ENCODE measurements at places on chromosomes 7 and 10. TPM values are rescaled to one million over a fixed set of nuclear protein-coding genes. Genes with fewer than 3 reads are reported as not detected.

The LRRD1 gene
- not detected for polyA plus RNA-seq

The CAV1 gene
- 187 TPM for polyA plus RNA-seq

The PYROXD2 gene
- 2.3 TPM for polyA plus RNA-seq

The LHFPL3 gene
- polyA plus RNA-seq, result not detected

The NPY4R2 gene
- polyA plus RNA-seq, result 0.07 TPM

The MSMB gene
- 62.7 TPM for polyA plus RNA-seq

The HPS1 gene
- polyA plus RNA-seq, result 61.6 TPM

The ZNF117 gene
- 12.2 TPM for polyA plus RNA-seq

The VPS37D gene
- 0.66 TPM for polyA plus RNA-seq

The EPO gene
- polyA plus RNA-seq, result 0.10 TPM

The ING3 gene
- polyA plus RNA-seq, result 8.6 TPM

The FAM241B gene
- 12.2 TPM for polyA plus RNA-seq

The FEZF1 gene
- polyA plus RNA-seq, result not detected

The TMEM176A gene
- 25.4 TPM for polyA plus RNA-seq

DNA sequence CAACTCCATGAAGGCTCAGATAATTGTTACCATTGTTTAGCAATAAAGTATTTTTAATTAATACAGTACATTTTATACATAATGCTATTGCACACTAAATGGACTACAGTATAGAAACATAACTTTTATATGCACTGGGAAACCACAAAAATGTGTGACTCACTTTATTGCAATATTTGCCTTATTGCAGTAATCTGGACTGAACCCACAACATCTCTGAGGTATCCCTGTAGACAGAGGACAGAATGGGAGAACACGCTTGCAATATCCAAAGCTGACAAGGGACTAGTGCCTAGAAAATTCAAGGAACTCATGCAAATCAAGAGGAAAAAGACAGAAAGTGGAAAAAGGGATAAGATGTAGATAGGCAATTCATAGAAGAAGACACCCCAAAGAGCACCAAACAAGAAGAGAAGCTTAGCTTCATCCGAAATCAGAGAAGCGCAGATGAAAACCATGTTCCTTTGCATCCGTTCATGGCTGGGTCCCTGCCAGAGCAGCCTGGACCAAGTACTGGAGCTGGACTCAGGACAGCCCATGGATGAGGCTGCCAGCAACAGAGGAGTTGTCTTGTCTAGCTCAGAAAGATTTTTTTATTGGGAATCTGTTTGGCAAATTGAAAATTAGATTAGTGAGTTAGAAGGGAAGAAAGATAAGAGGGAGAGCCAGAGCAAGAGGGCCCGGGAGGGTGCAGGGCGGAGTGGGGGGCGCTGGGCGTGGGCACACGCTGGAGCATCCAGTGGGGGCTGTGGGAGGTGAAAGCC is 16.0 kb upstream of the GALNTL5 start:
- no peaks in the 10 kb centered on the region for H3K4me1 ChIP-seq
- no peaks in the 10 kb centered on the region for H3K27me3 ChIP-seq
- no peak overlapping the region for H3K27ac ChIP-seq
- no peak for DNase-seq
- no peak overlapping the region for H3K4me3 ChIP-seq
- no peaks in the 10 kb centered on the region for H3K36me3 ChIP-seq

GRCh38 chr7:83109352-83109751 is 53.3 kb downstream of the PCLO start:
- H3K27ac ChIP-seq, result no peak overlapping the region
- no peaks in the 10 kb centered on the region for H3K36me3 ChIP-seq
- H3K4me1 ChIP-seq, result no peaks in the 10 kb centered on the region
- no peak for DNase-seq

- no peak overlapping the region for H3K4me3 ChIP-seq
- H3K27ac ChIP-seq, result no peak overlapping the region
- no peak for DNase-seq
- no peaks in the 10 kb centered on the region for H3K4me1 ChIP-seq
- H3K27me3 ChIP-seq, result no peaks in the 10 kb centered on the region
Observed at GRCh38 chr7:5502721-5503243, 79.1 kb upstream of the TNRC18 start.

- H3K27ac ChIP-seq, result peak overlapping the region; percentile 95
- H3K27me3 ChIP-seq, result no peaks in the 10 kb centered on the region
- DNase-seq, result no peak
- H3K36me3 ChIP-seq, result no peaks in the 10 kb centered on the region
- H3K4me3 ChIP-seq, result no peak overlapping the region
Observed at GRCh38 chr10:88243202-88243744, 339.8 kb downstream of the RNLS start.

GRCh38 chr7:44257618-44258422 is 57.0 kb downstream of the YKT6 start:
- H3K27me3 ChIP-seq, result no peaks in the 10 kb centered on the region
- peak overlapping the region; percentile 86 for H3K27ac ChIP-seq
- peak; percentile 87 for DNase-seq
- no peaks in the 10 kb centered on the region for H3K36me3 ChIP-seq

DNA sequence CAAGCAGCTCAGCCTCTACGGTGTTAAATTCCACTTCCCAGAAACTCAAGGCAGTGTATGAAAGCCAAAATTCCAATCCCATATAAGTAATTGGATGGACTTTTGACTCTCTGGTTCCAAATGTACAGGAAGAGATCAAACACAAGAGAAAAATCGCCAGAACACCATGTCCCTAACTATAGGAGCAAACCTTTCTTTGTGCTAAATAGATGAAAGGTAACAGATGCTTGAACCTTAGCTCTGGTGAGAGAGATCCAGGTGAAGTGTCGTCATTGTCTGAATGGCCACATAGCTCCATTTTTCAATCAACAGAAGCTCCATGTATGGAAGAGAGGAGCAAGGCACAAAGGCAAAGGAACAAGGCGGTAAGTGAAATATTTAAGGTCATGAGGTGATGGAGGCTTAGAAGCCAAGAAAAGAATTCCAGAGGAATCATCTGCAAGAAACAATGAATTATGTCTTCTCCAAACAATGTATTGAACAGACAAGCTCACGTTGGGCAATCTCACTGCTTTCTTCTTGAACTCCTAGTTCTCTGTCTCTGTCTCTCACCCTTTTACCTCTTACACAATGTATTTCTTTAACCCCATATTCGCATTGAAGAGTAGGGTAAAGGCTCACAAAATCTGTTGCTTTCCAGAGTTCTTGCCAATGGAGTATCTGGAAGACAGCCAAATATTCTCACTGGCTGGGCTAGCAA is 585.1 kb downstream of the GATA3 start:
- no peak overlapping the region for H3K27ac ChIP-seq
- H3K4me1 ChIP-seq, result peaks cover 8% of the 10 kb centered on the region
- H3K27me3 ChIP-seq, result no peaks in the 10 kb centered on the region
- peak; percentile 16 for DNase-seq
- no peak overlapping the region for H3K4me3 ChIP-seq

GRCh38 chr7:123863461-123863860 is 18.5 kb downstream of the HYAL4 start:
- H3K27ac ChIP-seq, result no peak overlapping the region
- DNase-seq, result no peak
- no peaks in the 10 kb centered on the region for H3K36me3 ChIP-seq
- no peaks in the 10 kb centered on the region for H3K4me1 ChIP-seq
- H3K4me3 ChIP-seq, result no peak overlapping the region
- no peaks in the 10 kb centered on the region for H3K27me3 ChIP-seq

GRCh38 chr7:2175514-2175913 is 57.2 kb downstream of the MAD1L1 start:
- H3K4me3 ChIP-seq, result no peak overlapping the region
- no peak overlapping the region for H3K27ac ChIP-seq
- peaks cover 12% of the 10 kb centered on the region for H3K4me1 ChIP-seq
- no peaks in the 10 kb centered on the region for H3K27me3 ChIP-seq

- H3K27ac ChIP-seq, result peak overlapping the region; percentile 81
- DNase-seq, result peak; percentile 52
- H3K4me1 ChIP-seq, result peaks cover 23% of the 10 kb centered on the region
- no peaks in the 10 kb centered on the region for H3K36me3 ChIP-seq
Observed at GRCh38 chr10:127919418-127920271, 12.7 kb downstream of the PTPRE start.

- no peak overlapping the region for H3K4me3 ChIP-seq
- H3K27ac ChIP-seq, result no peak overlapping the region
- H3K36me3 ChIP-seq, result no peaks in the 10 kb centered on the region
- no peaks in the 10 kb centered on the region for H3K27me3 ChIP-seq
- H3K4me1 ChIP-seq, result peaks cover under 1% of the 10 kb centered on the region
Observed at GRCh38 chr10:88036126-88036525, 172.7 kb downstream of the PTEN start.

- peak overlapping the region; percentile 88 for H3K4me3 ChIP-seq
- H3K36me3 ChIP-seq, result peaks cover 4% of the 10 kb centered on the region
- DNase-seq, result no peak
- H3K27ac ChIP-seq, result peak overlapping the region; percentile 87
Observed at GRCh38 chr10:99430116-99430450, 341 bp downstream of the GOT1 start.

- H3K27me3 ChIP-seq, result no peaks in the 10 kb centered on the region
- no peaks in the 10 kb centered on the region for H3K36me3 ChIP-seq
- no peak overlapping the region for H3K4me3 ChIP-seq
- no peak overlapping the region for H3K27ac ChIP-seq
- no peaks in the 10 kb centered on the region for H3K4me1 ChIP-seq
- no peak for DNase-seq
Observed at GRCh38 chr7:122827763-122828162, 58.5 kb downstream of the CADPS2 start.

GRCh38 chr7:75983471-75984129 is 10.8 kb downstream of the TMEM120A start:
- no peaks in the 10 kb centered on the region for H3K27me3 ChIP-seq
- H3K36me3 ChIP-seq, result peaks cover 15% of the 10 kb centered on the region
- no peak overlapping the region for H3K4me3 ChIP-seq
- H3K27ac ChIP-seq, result no peak overlapping the region
- H3K4me1 ChIP-seq, result no peaks in the 10 kb centered on the region

DNA sequence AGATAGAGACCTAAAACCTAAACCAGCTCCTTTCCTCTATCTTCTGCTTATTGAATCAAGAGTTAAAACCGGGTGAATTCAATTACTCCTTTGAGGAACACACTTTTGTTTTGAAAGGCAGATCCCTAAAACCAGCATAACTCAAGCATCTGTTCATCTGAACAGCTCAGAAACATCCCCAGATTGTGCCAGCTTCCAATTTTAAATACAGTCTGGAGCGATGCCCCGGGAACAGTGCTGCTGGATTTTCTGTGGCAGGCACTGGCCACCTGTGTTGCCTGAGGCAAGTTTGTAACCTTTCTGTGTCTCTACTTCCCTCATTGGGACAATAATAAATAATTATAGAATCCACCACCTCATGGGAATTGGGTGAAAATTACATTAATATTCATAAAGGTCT is 281.4 kb upstream of the NFE2L3 start:
- no peak for DNase-seq
- H3K4me1 ChIP-seq, result no peaks in the 10 kb centered on the region
- peaks cover 76% of the 10 kb centered on the region for H3K27me3 ChIP-seq
- no peak overlapping the region for H3K4me3 ChIP-seq
- no peaks in the 10 kb centered on the region for H3K36me3 ChIP-seq
- no peak overlapping the region for H3K27ac ChIP-seq

DNA sequence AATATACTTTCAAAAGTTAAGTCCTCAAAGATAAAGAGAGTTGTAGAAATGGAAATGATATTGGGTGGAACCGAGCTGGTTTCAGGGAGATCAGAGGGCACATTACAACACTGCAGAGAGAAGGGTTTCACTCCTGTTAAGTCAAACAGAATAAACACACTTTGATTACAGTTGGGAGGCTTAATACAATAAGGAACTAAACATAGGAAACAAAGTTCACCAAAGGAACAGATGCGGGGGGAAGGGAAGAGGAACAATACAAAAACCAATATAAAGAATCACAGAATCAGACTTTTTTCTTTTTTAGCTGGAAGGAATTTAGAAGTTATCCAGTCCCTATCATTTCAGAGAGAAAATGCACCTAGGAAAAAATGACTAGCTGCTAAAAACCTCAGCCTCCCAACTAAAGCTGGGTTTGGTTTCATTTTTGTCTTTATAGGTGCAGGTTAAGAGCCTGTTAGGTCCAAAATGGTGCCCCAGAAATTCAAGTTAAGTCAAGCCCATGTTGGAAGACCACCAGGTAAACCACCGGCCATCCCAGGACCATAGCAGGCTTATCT is 81.9 kb downstream of the DNMBP start:
- peak overlapping the region; percentile 11 for H3K4me3 ChIP-seq
- H3K27ac ChIP-seq, result peak overlapping the region; percentile 76
- no peaks in the 10 kb centered on the region for H3K27me3 ChIP-seq
- peaks cover 18% of the 10 kb centered on the region for H3K4me1 ChIP-seq
- no peaks in the 10 kb centered on the region for H3K36me3 ChIP-seq
- peak; percentile 39 for DNase-seq

- H3K27me3 ChIP-seq, result peaks cover 3% of the 10 kb centered on the region
- no peak overlapping the region for H3K27ac ChIP-seq
- no peaks in the 10 kb centered on the region for H3K4me1 ChIP-seq
Observed at GRCh38 chr7:157656195-157656769, 319.5 kb downstream of the DNAJB6 start.

DNA sequence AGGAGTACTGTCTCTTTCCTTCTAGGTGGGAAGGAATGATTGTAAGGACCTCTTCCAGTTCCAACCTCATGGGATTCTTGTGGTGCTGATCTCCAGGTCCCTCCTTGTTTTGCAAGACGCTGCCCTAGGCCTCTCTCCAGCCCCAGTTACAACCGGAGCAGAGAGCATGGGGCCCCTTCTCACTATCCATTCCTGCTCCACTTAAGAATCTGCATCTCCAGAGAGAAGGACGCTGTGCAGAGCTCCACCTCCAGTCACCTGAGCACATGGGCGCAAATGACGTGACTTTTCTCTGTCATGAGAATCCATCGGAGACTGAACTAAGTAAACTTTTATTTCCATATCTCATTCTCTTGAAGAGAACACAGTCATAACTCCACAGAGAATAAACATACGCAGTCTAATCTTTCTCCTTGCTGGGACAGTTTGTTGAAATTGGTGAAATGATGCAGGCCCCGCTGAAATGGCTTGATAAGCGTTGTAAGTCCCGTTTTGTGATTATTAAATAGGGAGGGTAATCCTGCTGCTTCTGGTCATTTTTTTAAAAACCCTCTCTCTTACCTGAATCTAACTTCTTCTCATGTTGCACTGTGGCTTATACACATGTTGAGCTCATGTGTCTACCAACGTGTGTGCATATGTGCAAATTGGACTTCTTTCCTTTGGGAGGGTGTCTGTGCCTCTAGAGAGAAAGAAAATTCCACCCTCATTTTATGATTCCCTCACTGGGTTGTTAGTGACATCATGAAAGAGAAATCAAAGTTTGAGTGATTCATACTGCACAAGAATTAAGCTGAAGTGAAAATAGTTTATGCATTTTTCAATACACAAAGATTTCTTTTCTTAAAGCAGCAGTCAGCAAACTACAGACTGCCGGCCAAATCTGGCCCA is 133.2 kb upstream of the TBX20 start:
- no peaks in the 10 kb centered on the region for H3K4me1 ChIP-seq
- no peak overlapping the region for H3K4me3 ChIP-seq
- H3K36me3 ChIP-seq, result no peaks in the 10 kb centered on the region
- DNase-seq, result no peak
- no peaks in the 10 kb centered on the region for H3K27me3 ChIP-seq
